ENCODE measurements at places on chromosomes 6 and 20.

GRCh38 chr6:165615636-165616035 is 47.4 kb downstream of the PDE10A start:
- no peak for DNase-seq

DNA sequence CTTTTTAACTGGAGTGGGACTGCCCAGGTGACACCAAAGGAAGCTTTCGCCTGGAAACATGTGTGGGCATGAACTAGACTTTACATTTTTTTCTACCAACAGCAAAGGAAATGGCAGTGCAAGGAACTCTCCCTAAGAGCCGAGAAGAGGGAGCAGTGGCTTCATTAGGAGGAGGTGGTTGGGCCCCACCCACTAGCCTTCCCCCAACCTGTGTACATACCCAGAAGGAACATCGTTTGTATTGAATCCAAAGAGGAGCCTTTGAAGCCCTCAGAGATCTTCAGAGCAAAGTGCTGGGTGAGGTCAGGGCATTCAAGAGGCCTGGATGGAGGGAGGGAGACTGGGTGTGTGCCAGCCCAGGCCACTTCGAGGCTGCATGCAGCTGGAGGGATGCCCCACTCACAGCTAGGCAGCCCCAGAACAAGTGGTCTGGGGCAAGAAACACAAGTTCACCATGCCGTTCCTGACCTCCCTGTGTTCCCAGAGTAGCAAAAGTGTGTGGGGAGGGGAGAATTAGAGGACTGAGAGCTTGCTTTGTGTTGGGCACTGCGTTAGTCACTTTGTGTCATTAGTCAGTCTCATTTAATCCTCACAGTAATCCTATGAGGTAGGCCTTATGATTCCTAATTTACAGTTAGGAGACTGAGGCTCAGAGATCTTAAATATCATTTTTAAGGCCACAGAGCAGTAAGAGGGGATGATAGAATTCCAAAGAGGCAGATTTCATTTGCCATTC is 191.6 kb upstream of the SUPT3H start:
- no peak for DNase-seq

- no peak for DNase-seq
These were observed 63.8 kb downstream of the ELOVL5 start for GRCh38 chr6:53284901-53285300.

DNA sequence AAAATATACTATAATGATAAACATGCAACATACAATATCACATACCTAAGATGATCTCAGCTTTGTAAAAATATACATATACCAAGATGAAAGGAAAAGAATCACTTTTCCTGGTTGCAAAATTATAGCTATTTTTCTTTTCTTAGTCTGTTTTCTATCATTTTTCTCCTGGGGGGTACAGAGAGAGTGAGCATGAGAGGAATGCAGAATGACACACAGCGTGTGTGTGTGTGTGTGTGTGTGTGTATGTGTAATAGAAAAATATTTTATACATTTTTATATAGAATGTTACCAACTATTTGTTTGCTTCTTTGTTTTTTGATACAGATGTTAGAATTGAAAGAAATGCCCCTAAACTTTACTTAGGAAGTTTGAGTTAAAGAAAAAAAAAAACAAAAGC is 64.3 kb downstream of the FAM83B start:
- DNase-seq: no peak

DNA sequence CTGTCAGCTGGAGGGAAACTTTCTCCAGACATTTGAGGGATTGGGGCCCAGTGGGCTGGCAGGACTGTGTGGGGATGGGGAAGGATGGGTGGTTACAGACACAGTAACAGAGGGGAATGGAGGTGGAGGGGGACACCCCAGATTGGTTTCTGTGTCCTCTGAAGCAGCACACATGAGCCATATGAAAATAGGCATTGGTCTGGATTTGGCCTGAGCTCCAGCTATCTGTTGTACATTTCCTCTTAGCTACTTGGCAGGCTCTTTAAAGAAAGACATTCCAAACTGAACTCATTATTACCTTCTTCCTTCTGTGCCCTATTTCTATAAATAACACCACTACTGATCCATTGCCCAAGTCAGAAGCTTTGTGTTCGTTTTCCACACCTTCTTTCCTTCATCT is 72.0 kb upstream of the PRL start:
- no peak for DNase-seq

DNA sequence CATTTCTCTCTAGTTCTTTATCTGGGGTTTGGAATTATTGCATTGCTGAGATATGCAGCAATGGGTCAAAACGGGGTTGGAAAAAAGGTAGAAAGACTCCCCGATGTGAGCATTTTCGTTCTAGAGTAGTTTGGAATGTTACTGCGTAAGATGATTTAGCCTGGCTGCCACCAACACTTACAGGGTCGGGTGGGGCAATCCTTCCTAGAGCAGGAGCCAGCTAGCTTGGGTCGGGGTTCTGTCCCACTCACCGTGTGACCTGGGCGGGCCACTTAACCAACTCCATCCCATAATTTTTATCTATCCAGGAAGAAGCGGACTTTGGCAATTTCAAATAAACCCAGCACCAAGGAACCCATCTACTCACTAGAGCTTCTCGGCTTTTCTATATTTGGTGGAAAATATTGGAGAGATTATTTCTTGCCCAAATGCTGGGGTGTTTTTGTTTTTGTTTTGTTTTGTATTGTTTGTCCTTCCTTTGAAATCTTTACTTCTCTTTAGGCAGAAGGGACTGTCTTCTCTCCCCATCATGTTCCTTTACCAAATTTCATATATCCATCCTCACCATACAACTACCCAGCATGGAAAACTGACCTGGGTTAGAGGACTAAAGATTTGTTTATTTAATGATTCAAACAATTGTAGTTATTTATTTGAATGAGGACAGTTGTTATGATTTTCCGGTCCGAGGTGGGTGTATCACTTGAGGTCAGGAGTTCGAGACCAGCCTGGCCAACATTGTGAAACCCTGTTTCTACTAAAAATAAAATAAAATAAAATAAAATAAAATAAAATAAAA is 72.4 kb downstream of the GPX5 start:
- no peak for DNase-seq

DNA sequence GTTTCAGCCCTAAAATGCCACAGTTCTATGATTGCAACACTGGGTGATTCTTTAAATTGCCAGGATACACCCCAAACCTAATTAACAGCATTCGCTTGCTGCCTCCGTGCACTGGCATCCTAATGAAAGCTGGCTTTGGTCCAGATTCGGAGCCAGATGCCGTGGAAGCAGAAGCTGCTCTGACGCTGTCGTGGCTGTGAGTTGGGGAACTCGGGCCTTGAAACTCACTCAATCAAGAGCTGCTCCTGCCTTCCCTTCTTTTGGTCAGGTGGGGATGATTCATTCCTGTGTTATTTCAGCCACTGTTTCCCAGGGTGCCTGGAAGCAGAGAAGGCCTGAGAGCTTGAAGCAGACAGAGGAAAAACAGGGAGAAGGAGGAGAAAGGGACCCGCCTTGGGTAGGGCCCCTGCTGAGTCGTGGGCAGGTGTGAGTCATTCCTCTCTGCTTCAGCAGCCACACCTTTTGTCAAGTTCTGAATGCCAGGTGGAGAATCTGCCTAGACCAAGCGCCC is 36.2 kb upstream of the DSP start:
- no peak for DNase-seq

DNA sequence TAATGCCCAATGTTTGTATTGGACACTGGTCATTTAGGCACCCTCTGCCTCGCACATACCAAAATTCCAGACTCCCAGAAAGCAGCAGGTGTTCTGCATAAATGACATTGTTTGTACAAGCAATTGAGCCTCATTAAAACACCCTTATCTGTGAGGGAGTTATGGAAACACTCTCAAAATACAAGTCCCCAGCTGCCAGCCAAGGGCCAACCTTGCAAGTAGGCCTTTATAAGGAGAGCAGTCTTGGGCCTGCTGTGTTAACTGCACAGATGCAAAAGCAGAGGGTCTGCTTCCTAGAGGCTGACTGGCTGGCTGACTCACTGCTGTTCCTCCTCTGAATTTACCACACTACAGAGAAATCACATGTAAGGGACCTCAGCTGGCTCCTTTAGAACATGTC is 150.4 kb upstream of the HMGN3 start:
- no peak for DNase-seq

DNA sequence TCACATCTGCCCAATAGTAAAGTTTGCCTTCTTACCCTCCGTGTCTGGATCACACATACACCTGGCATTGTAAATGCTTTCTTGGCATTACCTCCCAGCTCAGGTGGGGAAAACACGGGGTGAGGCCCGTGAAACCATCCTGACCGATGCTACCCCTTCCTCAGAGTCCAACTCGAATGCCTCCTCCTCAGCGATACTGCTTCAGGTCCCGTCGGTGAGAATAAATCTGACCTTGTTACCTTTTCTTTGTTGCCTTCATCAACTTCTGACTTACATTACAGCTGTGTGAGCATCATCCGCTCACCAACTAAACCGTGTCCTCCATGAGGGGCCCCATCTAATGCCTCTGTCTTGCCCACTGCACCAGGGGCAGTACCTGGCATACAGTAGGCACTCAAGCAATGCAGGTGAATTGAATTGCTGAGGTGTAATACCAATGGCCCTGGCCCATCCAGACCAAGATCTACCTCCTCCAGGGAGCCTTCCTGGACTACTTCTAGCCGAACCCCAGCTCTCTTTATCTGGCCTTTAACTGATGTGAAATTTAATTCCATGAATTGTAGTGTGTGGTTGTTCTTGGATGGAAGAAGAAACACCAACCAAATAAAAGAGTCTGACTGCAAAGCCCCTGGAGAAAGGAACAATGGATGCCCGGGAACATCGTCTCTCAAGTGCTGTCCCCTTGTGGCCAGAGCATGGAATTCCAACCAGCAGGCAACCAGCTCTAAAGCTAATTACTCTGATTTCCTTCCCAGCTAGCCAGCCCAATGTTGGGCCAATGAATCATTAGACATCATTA is 141.5 kb downstream of the ANKRD60 start:
- DNase-seq: peak; percentile 1

- peak; percentile 59 for DNase-seq
These were observed 27.0 kb downstream of the HECA start for GRCh38 chr6:139161817-139162284.

DNA sequence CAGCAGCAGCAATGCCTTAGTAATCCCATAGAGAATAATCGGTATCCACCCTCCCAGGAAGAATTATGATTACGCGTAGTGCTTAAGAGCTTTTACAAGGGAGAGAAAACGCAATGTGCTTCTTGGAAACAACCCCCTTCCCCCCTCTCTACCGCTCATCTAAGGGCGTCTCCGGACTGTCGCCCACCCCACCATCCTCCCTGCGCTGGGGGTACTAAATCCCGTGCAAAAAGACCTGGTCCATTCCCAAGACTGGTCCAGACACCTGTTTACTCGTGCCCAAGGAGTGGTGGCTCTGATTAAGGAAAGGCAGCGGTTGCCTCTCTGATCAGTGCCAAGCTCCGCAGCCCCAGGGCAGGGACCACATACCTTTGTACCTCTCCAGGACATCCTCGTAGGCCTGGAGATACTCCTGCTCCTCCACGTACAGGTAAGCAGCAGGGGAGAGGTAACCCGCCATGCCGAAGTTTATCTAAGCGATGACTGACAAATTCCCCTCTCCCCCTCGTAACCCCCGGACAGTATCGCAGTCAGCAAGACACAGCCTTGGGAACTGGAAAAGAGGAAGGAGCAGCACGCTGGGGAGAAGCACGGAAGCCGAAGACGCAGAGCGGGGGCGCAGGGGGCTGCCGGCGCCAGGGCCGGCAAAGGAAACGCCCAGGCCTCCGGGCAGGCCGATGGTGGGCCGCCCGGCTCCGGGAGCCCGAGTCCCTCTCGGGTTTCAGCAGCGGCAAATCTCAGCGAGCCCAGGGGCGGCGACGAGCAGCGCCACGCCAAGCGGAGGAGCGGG is 112.0 kb upstream of the BEND6 start:
- DNase-seq: no peak
